ENCODE measurements at places on chromosomes 11 and 22.

GRCh38 chr11:123159183-123159857 lies 35.7 kb downstream of the CLMP start:
- no peak for DNase-seq

- no peak for DNase-seq
Observed at GRCh38 chr11:13883042-13883441, 79.5 kb upstream of the SPON1 start.

GRCh38 chr11:119350302-119350701 lies 3.8 kb upstream of the MFRP start:
- no peak for DNase-seq

DNA sequence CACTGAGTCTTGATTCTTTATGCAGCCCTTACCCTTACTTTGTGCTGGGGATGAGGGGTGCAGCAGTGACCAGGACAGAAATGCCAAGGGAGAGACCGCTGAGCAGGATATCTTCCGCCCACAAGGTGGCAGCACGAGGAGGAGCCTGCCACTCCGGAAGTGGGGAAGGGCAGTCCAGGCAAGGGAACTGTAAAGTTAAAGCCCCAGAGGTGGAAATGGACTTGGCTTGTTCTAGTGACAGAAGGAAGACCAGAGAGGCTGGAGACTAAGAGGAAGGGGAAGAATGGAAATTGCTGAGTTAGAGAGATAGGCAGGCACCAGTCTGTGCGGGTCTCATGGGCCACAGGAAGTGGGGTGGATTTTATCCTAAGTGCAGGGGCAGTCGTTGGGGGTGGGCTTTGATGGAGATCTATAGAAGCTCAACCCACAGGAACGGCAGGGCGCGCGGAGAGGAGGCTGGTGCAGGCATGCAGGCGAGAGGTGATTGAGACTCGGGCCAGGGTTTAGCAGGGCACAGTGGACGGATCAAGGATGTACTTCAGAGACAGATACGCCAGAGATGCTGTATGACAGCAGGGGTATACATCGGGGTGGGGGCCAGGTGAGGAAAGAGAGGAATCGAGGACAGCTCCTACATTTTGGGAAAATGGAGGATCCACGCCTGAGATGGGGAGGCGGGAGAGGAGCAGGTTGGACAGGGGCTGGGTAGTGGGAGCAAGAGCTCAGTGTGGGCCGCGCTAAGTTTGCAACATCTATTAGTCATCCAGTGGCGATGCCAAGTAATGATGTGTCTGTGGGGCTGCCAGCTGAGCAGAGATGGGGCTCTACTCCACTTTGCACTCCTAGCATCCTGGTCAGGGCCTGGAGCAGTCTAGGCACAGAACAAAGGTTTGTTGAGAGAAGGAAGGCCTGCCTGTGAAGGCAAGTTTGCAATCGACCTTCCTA lies 3.3 kb upstream of the GRK2 start:
- DNase-seq: peak; percentile 49

- DNase-seq: no peak
Observed at GRCh38 chr11:116533186-116533825, 239.5 kb downstream of the BUD13 start.

GRCh38 chr11:59112494-59112893 lies 5.5 kb downstream of the FAM111B start:
- no peak for DNase-seq

- DNase-seq: no peak
Observed at GRCh38 chr11:2690596-2691354, 9.0 kb downstream of the KCNQ1OT1 start.

GRCh38 chr22:44975427-44976262 lies 34.2 kb downstream of the PHF21B start:
- DNase-seq: no peak

Measured in stimulated activated CD8-positive, alpha-beta memory T cell treated with anti-CD3 and anti-CD28 coated beads, Interleukin-7, amount 100 ng/mL, for 1 hour (primary cell).